Cerebellum (tissue), 4 donors: ENCODE measurements at places on chromosomes 5 and 9. TPM values are rescaled to one million over a fixed set of nuclear protein-coding genes. Genes with fewer than 3 reads are reported as not detected.

Gene RAB3C
- total RNA-seq = 62.0 TPM

Gene ANKRD18A
- 7.3 TPM for total RNA-seq

Gene TMED9
- 20.1 TPM for total RNA-seq

Gene KIAA0825
- 25.2 TPM for total RNA-seq

Gene DOCK2
- total RNA-seq = 5.8 TPM

Gene PLPP7
- total RNA-seq = 6.6 TPM

Gene TAF11L5
- total RNA-seq = not detected

Gene MRPS2
- 11.0 TPM for total RNA-seq

Gene SLIT3
- 7.3 TPM for total RNA-seq

Gene SLC25A46
- 108 TPM for total RNA-seq

Gene CBY3
- 0.64 TPM for total RNA-seq
